Cerebellum (tissue), 4 donors: ENCODE measurements at places on chromosomes 5 and 9.

GRCh38 chr5:133612249-133612860 lies at the start of gene FSTL4:
FSTL4 (minus strand) TSS chr5:133612541.
- peak; percentile 85 for DNase-seq

- DNase-seq = no peak
Observed at GRCh38 chr5:6728011-6728794, 15.0 kb downstream of the TENT4A start.

GRCh38 chr5:20369518-20369885 lies 381.5 kb upstream of the CDH18 start:
- DNase-seq = no peak

DNA sequence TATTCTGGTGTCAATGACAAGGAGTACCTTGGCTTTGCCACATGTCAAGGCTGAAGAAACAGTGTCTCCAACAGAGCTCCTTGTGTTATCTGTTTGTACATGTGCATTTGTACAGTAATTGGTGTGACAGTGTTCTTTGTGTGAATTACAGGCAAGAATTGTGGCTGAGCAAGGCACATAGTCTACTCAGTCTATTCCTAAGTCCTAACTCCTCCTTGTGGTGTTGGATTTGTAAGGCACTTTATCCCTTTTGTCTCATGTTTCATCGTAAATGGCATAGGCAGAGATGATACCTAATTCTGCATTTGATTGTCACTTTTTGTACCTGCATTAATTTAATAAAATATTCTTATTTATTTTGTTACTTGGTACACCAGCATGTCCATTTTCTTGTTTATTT lies 19.8 kb downstream of the CD274 start:
- DNase-seq = no peak

GRCh38 chr5:56286015-56286884 lies 53.1 kb upstream of the ANKRD55 start:
- no peak for DNase-seq

DNA sequence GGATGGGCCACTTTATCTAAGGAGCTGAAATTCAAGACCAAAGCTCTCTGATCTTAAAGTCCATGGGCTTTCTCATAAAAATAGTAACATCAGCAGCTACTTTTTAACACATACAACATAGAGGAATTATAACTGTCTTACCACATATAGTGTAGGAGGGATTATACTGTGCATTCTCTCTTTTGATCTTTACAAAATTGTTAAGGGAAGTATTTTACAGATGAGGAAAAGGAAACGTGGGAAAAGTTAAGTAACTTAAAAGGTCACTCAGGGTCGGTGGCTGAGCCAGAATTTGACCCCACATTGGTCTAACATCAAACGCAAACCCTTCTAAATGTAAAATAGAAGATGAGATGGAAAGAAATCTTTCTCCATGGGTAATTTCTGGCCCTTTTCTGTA lies 38.4 kb downstream of the ZNF608 start:
- no peak for DNase-seq

- DNase-seq = no peak
Observed at GRCh38 chr5:23717486-23717885, 210.1 kb downstream of the PRDM9 start.
